ENCODE measurements at places on chromosomes 3 and 15.

GRCh38 chr3:18236726-18237125, 188.4 kb downstream of the SATB1 start:
- no peak for DNase-seq

- no peak for DNase-seq
Observed at GRCh38 chr3:195007766-195008165, 263.2 kb downstream of the XXYLT1 start.

DNA sequence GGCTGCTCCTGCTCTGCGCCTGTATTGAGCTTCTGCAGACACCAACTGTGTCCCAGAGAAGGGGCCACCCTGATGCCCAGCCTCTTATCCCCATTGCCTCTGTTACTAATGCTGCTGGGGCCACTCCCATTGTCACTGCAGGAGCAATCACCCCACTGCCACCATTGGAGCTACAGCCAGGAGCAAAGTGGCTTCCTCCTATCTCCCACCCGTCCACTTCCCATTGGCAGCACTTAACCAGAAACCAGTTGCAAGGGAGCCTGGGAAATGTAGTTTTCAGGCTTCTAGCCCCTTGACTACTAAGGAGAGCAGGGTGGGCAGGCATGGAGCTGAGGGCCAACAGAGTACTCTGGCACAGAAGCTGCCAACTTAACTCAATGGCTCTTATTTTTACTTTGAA, 55.9 kb upstream of the KLF13 start:
- DNase-seq = no peak

DNA sequence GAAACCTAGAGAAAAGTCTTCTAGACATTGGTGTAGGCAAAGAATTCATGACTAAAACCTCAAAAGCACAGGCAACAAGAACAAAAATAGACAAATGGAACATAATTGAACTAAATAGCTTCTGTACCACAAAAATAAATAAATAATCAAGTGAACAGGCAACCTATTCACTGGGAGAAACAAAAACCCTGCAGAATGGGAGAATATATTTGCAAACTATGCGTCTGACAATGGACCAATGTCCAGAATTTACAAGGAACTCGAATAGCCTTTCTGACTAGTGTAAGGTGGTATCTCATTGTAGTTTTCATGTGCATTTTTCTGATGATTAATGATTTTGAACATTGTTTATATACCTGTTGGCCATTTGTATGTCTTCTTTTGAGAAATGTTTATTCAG, 37.0 kb upstream of the GCSAM start:
- no peak for DNase-seq

GRCh38 chr3:3589715-3590130, 209.5 kb upstream of the LRRN1 start:
- DNase-seq = no peak

DNA sequence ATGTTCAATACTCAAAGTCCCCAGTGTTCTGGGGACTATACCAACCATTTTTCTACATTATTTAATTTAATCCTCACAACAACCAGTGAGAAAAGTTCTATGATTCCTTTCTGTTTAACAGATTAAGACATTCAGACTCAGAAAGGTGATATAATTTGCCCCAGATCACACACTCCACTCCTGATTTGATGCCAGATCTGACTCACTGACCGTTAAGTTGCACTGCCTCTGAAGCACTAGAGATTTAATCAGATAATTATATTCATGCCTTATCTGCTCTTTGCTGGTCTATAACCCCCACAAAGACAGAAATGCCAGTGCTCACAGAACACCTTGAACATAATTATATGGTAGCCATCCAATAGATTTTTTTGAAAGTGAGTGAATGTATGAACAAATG, 501.0 kb downstream of the IGSF11 start:
- no peak for DNase-seq

DNA sequence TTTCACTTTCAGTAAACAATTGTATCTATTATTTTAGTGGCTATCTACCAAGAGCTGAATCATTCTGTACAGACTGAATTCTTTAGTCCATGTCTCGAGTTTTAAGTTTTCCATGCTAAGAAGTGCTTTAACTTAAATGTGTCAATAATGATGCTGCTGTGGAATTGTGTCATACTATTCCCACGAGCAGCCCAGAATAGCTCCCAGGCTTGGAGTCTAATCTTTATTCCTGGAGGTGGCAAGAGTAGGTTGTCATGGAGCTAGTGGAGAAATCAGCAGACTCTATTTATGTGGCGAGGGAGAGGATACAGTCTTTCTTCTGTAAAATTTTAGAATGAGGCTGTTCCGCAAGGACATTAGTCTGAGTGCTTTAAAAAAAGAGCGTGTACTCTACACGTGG, 207.2 kb downstream of the ROBO2 start:
- no peak for DNase-seq

- DNase-seq = peak; percentile 13
Observed at GRCh38 chr3:11774296-11774877, 72.3 kb downstream of the TAMM41 start.

- DNase-seq = no peak
Observed at GRCh38 chr3:138914870-138915502, 32.0 kb downstream of the FOXL2 start.

- DNase-seq = no peak
Observed at GRCh38 chr3:185366913-185367312, 4.0 kb downstream of the MAP3K13 start.

DNA sequence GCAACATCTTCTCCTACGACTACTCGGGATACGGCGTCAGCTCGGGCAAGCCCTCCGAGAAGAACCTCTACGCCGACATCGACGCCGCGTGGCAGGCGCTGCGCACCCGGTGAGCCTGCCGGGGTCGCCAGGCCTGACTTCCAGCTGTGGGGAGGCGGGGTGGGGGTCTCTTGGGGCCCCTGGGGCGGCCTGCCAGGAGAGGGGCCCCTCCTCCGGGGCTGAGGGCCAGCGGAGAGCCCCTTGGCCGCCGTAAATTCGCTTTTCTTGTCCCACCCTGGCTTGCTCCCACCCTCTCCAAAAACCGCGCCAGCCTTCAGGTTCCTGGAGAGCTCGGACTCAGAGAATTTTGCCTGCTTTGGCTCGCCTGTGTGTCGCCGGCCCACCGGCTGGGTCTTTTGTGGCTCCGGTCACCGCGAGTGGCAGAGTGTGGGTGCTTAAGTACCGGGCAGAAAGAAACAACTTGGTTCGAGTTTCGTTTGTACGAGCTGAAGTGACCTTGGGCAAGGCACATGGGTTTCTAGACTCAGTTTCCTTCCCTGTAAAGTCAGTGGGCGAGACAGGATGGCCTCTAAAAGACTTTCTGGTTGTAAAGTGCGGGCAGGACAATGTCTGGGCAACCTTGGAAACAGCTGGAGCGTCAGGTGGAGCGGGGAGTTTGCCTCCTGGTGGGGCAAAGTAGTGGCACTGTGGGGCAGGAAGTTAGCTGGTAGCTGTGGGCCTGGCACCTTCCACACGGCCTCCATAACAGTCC, 976 bp downstream of the ABHD17C start:
- DNase-seq = no peak

DNA sequence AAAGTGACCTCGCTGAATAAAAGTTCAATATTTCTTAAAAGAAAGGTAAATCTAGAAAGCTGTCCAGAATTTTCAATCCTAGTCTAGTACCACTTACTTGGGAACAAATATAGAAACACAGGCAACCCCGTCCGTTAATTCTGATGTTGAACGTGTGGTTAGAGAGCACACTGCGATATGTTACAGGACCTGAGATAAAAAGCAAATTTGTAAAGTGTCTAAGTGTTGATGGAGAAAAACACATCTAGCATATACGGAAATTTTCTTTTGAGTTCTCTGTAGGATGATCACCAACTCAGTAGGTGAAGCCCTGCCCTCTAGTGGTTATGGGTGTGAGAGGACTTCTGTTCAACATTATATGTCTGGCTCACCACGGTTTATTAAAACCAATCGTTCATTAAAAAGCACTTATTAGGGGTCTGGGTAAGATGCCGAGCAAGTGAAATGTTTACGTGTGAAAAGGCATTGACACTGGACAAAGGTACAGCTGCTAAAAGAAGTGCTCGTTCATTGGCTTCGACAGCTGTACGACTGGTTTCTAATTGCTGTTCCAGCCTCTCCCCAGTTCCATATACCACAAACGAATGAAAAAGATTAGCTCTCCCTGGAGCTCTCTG, 1.0 kb upstream of the ATP2C1 start:
- peak; percentile 70 for DNase-seq

DNA sequence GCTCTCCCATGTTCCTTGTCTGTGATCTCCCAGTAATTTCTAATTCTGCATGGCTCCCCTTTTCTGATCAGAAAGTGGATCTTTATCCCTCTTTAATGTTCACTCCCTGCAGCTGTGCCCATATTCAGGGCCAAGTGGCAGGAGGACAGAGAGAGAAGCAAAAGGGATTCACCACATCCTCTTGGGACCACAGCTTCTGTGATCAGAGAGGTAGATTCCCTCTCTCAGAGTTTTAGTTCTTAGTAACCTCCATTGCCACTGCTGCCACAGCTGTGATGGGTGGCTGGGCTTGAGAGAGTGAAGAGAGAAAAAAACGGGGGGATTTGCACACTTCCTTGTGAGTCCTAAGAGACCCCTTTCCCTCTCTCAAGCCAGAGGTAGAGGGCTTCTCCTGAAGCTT, 49.2 kb downstream of the GLCE start:
- no peak for DNase-seq

DNA sequence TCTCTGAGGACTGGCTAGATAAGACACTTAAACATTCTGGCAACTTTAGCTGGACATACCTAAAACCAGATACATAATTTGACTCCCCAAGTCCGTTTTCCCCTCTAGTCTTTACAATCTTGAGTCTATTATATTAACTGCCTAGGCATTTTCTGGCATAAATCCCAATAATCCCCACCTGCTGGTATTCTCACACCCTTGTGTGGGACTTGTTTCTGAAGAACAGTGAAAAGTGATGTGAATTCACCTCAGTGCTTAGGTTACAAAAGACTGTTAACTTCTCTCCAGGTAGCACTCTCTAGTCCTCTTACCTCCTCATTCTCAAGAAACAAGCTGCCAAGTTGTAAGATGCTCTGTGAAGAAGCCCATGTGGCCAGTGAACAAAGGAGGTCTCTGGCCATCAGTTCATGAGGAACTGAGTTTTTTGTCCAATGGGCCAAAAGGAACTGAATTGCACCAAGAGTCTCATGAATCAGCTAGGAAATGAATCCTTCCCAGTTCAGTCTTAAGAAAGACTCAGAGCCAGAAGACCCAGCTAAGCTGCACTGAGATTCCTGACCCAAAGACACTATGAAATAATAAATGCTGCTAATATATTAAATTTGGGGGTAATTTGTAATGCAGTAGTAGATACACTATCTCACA, 4.1 kb downstream of the OSBPL11 start:
- DNase-seq = no peak

GRCh38 chr3:78647726-78648125, 1120.1 kb downstream of the ROBO1 start:
- no peak for DNase-seq

DNA sequence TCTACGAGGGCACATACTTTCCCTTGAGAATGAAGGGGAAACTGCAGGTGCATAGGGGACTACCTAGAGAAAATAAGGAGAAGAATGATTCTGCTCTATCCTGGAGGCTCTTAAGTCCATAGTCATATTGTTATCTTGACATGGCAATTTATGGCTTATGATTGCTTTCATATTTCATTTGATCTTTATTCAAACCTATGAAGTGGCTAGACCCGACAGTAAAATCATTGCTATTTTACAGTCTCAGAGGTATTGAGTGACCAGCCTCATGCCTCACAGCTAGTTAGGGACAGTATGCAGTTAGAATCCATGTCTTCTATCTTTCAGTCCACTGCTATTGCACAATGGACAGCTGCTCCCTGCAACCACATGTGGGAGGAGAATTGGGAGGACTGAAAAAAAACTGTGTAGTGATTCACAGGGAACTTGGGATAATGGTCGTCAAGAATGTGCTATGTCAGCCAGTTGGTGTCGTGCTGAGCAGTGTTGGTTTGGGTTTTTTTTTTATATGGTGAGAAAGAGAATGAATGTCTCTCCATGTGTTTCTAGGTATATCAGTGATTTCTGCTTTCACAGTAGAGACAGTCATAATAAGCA, 63.2 kb upstream of the SPPL2A start:
- DNase-seq = no peak

GRCh38 chr3:112550859-112551258, 10.9 kb downstream of the ATG3 start:
- no peak for DNase-seq

- no peak for DNase-seq
Observed at GRCh38 chr3:99625237-99625622, 13.2 kb upstream of the COL8A1 start.

- DNase-seq = no peak
Observed at GRCh38 chr3:133488785-133489367, 84.6 kb upstream of the CDV3 start.

- DNase-seq = peak; percentile 90
Observed at GRCh38 chr3:141368062-141368924, at the start of gene ZBTB38. Gene ZBTB38 (plus strand): TSS chr3:141368504. CDS start chr3:141442389, 73,885 bp downstream.

DNA sequence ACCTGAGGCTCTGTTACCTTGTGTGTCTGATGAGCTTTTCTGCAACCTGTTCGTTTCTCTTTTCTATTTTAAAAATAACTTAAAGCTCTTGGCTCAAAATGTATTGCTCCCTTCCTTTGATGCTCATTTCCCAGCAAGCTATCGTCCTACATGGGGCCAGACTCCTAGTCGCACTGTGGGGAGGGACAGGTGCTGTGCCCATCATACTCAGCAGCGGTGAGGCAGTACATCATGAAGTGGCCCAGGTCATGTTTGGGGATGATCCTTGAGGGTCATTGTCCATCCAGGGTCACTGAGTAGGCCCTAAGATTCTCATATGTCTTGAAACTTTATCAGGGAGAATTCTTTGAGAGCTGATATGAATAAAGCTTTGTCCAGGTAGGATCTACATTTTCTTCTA, 41.1 kb downstream of the PTH1R start:
- DNase-seq = no peak

DNA sequence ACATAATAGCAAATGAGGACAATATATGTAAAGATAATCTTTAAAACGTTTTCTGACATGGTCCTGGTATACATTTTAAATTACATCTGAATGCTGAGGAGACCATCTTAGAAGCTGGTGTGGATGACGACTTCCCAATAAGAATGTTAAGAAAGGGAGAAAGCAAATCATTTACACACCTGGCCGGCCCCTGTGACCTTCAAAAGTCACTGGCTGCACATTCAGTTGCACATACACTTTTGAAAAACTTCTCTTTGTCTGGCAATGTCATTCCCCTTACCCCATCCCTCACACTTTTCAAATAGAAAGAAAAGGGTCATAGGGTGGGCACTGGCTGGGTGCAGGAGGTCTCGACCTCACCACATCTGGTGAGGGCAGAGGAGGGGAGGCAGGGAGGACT, 391.0 kb downstream of the MECOM start:
- no peak for DNase-seq

All from nucleus accumbens (tissue), 56 donors.